ENCODE measurements at places on chromosomes 2 and 18.

- no peak for DNase-seq
Observed at GRCh38 chr2:29157131-29157530, 41.9 kb downstream of the CLIP4 start.

DNA sequence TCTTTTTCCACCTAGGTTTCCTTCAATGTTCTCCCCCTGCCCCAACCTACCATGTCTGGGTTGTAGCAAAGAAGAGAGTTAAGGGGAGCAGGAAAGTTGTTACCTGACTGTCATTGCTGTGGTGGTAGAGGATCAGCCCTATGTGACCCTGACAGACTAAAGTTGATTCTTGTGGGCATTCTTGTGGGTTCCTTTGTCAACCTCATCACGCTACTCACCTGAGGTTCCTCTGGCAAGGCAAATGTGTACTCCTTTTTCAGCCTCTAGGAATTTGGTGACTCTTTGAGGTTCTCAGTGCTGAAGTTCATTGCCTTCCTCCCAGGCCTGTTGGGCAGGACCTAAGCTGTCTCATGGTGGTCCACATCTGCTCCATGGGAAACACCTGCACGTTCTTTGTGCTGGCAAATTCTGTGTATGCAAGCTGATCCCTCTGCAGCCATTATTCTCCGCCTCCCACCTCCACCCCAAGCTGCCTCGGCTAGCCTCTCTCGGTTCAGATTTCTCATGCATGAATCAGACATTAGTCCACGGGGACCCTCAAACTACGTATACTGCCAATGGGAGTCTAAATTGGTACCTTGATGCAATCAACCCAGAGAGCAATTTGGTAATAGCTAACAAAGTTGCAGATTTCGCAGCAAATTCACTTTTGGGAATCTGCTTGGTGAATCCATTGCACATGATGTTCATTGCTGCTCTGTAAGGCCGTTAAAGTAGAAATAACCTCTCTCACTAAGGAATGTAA, 1.5 kb upstream of the GMCL1 start:
- no peak for DNase-seq

- DNase-seq = no peak
Observed at GRCh38 chr2:125479143-125479636, 1176.8 kb upstream of the GYPC start.

- DNase-seq = no peak
Observed at GRCh38 chr2:203732092-203732952, 25.9 kb downstream of the CD28 start.

- DNase-seq = no peak
Observed at GRCh38 chr2:200733713-200734198, 78.0 kb upstream of the BZW1 start.

Measured in activated CD4-positive, alpha-beta T cell treated with anti-CD3 and anti-CD28 coated beads for 1 hour (primary cell).